Osteocyte (in vitro differentiated cells): ENCODE measurements at places on chromosomes 11 and 22. TPM values are rescaled to one million over a fixed set of nuclear protein-coding genes. Genes with fewer than 3 reads are reported as not detected.

DNA sequence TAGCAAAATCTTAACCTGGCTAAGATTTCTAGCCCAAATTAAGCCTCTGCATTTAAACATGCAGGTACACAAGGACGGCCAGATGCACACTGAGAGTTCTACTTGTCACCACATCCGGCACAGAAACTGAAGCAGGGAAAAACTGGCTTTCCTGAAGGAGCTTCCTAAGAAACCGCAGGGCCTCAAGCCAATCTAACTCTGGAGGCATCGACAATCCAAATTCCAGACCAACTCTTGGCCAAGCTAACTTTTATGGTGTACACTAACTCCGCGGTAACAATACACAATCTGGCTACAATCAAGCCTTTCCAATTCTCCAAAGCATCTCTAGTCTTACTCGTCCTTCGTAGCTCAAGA lies 1.2 kb downstream of the MSANTD2 start:
- H3K27me3 ChIP-seq = no peaks in the 10 kb centered on the region
- DNase-seq = no peak
- H3K27ac ChIP-seq = peak overlapping the region; percentile 87
- H3K36me3 ChIP-seq = no peaks in the 10 kb centered on the region
- H3K4me1 ChIP-seq = peaks cover 27% of the 10 kb centered on the region

DNA sequence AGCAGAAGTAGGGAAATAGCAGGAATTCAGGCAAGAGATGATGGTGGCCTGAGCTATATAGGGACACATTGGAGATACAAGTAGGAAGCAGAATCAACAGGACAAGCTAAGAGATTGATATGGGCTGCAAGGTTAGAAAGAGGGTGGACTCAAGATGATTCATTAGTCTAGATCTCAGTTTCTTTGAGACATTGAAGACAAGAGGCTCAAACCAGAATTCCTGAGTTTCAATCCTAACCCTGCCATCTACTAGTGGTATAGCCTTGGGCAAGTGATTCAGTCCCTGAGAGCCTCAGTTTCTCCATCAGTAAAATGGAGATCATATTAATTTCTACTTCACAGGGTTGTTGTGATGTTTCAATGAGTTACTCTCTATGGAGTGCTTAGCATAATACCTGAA lies 53.1 kb upstream of the NAV2 start:
- no peak overlapping the region for H3K4me3 ChIP-seq
- no peak overlapping the region for H3K27ac ChIP-seq
- peaks cover 7% of the 10 kb centered on the region for H3K4me1 ChIP-seq
- no peaks in the 10 kb centered on the region for H3K27me3 ChIP-seq
- no peaks in the 10 kb centered on the region for H3K36me3 ChIP-seq
- no peak for DNase-seq

- no peaks in the 10 kb centered on the region for H3K27me3 ChIP-seq
- H3K4me3 ChIP-seq = no peak overlapping the region
- no peak overlapping the region for H3K27ac ChIP-seq
- no peaks in the 10 kb centered on the region for H3K36me3 ChIP-seq
- H3K4me1 ChIP-seq = peaks cover 41% of the 10 kb centered on the region
- no peak for DNase-seq
These were observed 65.4 kb downstream of the TP53I11 start for GRCh38 chr11:44885065-44885810.

GRCh38 chr11:93842461-93842860 lies 8.0 kb downstream of the VSTM5 start:
- H3K27ac ChIP-seq = no peak overlapping the region
- H3K4me3 ChIP-seq = no peak overlapping the region
- no peaks in the 10 kb centered on the region for H3K4me1 ChIP-seq
- no peaks in the 10 kb centered on the region for H3K36me3 ChIP-seq
- no peaks in the 10 kb centered on the region for H3K27me3 ChIP-seq

DNA sequence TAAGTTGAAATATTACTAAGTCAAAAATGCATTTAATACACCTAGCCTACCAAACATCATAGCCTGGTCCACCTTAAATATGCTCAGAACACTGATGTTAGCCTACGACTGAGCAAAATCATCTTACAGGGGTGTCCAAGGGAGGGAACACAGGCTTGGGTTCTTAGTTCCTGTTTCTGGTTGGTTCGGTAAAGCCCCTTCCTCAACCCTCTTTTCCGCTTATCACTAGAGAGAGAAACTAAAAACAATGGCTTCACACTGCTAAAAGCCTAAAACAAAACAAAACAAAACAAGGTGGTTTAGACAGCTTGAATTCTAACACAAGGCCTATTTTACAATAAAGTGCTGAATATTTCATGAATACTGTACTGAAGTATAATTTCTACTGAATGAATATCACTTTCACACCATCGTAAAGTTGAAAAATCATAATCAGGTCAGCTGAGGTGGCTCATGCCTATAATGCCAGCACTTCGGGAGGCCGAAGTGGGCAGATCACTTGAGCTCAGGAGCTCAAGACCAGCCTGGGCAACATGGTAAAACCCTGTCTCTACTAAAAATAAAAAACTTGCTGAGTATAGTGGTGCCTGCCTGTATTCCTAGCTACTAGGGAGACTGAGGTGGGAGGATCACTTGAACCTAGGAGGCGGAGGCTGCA lies 118.0 kb downstream of the SIK3 start:
- H3K27me3 ChIP-seq = no peaks in the 10 kb centered on the region
- peaks cover 41% of the 10 kb centered on the region for H3K4me1 ChIP-seq
- peaks cover 2% of the 10 kb centered on the region for H3K36me3 ChIP-seq
- H3K27ac ChIP-seq = peak overlapping the region; percentile 11
- no peak for DNase-seq

GRCh38 chr11:123135863-123136446 lies 59.1 kb downstream of the CLMP start:
- H3K27me3 ChIP-seq = no peaks in the 10 kb centered on the region
- H3K36me3 ChIP-seq = no peaks in the 10 kb centered on the region
- H3K4me1 ChIP-seq = peaks cover 51% of the 10 kb centered on the region
- H3K4me3 ChIP-seq = no peak overlapping the region

DNA sequence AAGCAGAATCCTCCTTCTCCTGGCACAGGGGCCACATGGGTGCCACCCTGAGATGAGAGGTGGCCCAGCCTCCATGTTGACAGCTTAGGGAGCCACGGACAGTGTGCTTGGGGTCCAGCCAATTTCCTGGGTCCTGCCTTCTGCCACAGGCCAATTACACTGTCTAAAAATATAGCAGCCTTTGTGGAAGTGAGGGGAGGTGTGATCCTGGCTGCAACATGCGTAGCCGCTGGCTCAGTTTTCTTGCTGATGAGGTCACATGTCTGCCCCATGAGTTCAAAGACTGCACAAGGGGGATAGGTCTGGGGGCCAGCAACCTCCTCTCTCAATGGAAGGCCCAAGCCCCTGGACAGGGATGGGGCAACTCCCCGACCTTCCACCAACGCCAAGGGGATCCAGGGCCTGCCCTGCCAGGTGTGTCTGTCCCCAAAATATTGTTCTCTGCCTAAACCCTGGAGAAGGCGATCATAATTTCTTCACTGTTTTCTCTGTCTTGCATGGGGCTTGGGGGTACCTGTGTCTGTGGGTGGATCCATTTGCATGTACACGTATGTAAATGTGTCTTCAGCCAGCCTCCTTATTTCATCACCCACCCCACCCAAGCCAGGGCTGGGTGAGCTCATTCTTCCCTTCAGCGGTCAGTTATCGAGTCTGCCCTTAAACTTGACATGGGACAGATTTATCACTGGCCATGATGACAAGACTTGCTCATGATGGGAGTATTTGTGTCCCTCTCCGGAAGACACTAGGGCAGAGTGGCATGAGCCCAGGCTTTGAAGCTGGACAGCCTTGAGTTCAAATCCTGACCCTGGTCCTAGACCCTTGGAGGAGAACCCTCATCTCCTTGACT lies 59.4 kb downstream of the OTOG start:
- H3K36me3 ChIP-seq = no peaks in the 10 kb centered on the region
- no peak overlapping the region for H3K27ac ChIP-seq
- no peak overlapping the region for H3K4me3 ChIP-seq
- H3K27me3 ChIP-seq = no peaks in the 10 kb centered on the region
- no peak for DNase-seq
- H3K4me1 ChIP-seq = no peaks in the 10 kb centered on the region

DNA sequence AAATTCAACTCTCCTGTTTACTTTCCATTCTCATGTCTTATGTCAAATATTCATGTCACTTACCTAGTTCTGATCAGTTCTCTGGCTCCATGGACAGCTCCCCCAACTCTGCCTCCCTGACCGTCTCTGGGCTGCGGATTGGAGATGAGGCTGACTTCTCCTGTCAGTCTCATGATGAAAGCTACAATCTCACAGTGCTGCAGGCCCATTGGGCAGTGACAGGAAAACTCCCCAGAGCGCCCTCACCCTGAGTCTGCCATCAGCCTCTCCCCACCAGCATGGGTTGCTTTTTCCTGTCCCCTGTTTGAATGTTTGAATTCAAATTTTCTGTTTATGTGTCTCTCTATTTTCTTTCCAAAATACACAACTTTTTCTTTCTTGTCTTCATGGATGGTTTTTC lies 63.8 kb upstream of the TOP3B start:
- H3K27ac ChIP-seq = no peak overlapping the region
- H3K36me3 ChIP-seq = no peaks in the 10 kb centered on the region
- no peak for DNase-seq
- no peak overlapping the region for H3K4me3 ChIP-seq
- peaks cover 52% of the 10 kb centered on the region for H3K27me3 ChIP-seq

- no peak for DNase-seq
- H3K36me3 ChIP-seq = no peaks in the 10 kb centered on the region
- H3K27me3 ChIP-seq = peaks cover 21% of the 10 kb centered on the region
- no peak overlapping the region for H3K27ac ChIP-seq
- H3K4me1 ChIP-seq = peaks cover 4% of the 10 kb centered on the region
- no peak overlapping the region for H3K4me3 ChIP-seq
These were observed 2.2 kb downstream of the MLC1 start for GRCh38 chr22:50082961-50083461.

DNA sequence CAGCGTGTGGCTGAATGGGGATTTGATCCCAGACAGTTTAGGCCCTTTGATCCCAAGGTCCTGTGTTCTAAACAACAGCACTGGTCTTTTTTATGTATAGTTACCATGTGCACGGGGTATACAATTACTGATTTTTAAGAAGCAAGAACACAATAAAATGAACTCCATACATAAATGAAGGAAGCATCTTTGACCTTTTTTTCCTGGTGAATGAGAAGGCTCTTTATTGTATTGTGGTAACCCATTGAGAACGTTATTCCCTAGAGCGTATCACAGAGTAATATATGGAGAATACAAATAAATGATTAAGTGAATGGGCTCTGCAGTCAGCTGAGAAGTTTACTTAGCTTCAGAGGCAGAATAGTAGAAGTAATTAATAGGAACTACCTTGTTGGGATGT lies 563.6 kb downstream of the NTM start:
- DNase-seq = no peak
- H3K4me3 ChIP-seq = no peak overlapping the region
- H3K4me1 ChIP-seq = peaks cover 4% of the 10 kb centered on the region
- peaks cover 2% of the 10 kb centered on the region for H3K36me3 ChIP-seq

- no peak for DNase-seq
- no peaks in the 10 kb centered on the region for H3K27me3 ChIP-seq
- peaks cover 36% of the 10 kb centered on the region for H3K4me1 ChIP-seq
- H3K4me3 ChIP-seq = no peak overlapping the region
These were observed 122.5 kb downstream of the WNT11 start for GRCh38 chr11:76083563-76084451.

DNA sequence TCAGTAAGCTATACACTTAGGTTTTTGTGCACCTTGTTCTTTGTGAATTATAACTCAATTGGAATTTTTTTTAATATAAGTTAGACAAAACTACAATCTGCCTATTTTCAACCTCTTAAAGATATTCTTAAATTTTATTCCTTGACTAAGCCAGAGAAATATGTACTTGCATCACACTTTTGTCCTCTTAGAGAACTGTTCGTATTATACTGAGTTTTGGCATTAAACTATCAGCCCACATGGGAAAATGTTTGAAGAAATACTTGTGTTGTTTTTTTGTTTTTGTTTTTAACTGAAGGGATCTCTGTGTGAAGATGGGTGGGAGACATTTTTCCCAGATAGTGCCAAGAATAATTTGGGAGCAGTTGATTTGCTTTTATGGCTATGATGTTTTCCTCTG lies 25.3 kb downstream of the CEP295 start:
- no peak overlapping the region for H3K4me3 ChIP-seq
- no peaks in the 10 kb centered on the region for H3K27me3 ChIP-seq
- peak overlapping the region; percentile 78 for H3K27ac ChIP-seq
- peaks cover 59% of the 10 kb centered on the region for H3K36me3 ChIP-seq
- no peak for DNase-seq
- H3K4me1 ChIP-seq = peaks cover 10% of the 10 kb centered on the region

DNA sequence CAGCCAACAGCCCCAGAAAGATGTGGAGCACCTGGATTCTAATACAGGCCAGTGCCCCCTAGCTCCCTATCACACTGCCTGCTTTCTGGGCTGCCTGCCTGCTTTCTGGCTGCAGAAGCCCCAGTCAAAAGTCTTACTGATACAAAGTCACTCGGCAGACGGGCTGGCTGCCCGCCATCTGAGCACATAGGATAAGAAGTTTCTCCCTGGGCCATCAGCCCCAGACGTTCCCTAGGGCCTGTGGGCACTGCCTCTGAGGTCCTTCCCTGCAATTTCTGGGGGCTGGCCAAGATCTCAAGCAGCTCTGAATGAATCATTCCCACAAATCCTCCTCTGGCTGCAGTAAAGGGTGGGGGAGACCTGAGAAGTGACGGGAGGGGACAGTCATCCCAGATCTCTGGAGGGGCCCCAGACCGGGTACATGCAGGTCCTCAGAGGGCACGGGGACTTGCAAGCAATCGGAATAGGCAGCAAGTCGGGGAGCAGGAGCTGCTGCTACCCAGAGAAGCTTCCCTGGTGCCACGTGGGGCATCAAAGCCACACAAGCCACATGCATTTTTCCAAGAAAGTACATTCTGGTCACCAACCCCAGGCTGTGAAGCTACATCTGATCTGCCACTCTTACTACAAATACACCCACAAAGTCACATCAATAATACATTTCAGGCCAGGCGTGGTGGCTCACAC lies 4.7 kb downstream of the TPST2 start:
- H3K4me3 ChIP-seq = peak overlapping the region; percentile 23
- H3K27me3 ChIP-seq = no peaks in the 10 kb centered on the region
- peaks cover 38% of the 10 kb centered on the region for H3K4me1 ChIP-seq
- H3K27ac ChIP-seq = peak overlapping the region; percentile 65
- no peaks in the 10 kb centered on the region for H3K36me3 ChIP-seq
- DNase-seq = no peak

- H3K27me3 ChIP-seq = no peaks in the 10 kb centered on the region
- no peaks in the 10 kb centered on the region for H3K36me3 ChIP-seq
- DNase-seq = no peak
These were observed 182.6 kb downstream of the LARGE1 start for GRCh38 chr22:33737662-33738061.

GRCh38 chr22:41524809-41525449 lies 19.3 kb downstream of the POLR3H start:
- peaks cover 7% of the 10 kb centered on the region for H3K4me1 ChIP-seq
- peaks cover 19% of the 10 kb centered on the region for H3K36me3 ChIP-seq
- no peak overlapping the region for H3K4me3 ChIP-seq

GRCh38 chr11:15828215-15828853 lies 528.0 kb downstream of the SOX6 start:
- DNase-seq = no peak
- peaks cover 28% of the 10 kb centered on the region for H3K4me1 ChIP-seq
- H3K36me3 ChIP-seq = no peaks in the 10 kb centered on the region
- no peak overlapping the region for H3K4me3 ChIP-seq
- H3K27ac ChIP-seq = no peak overlapping the region
- no peaks in the 10 kb centered on the region for H3K27me3 ChIP-seq

MUC6 gene
- not detected in 2 replicates for total RNA-seq

E2F8 gene
- 1.7 and 2.1 TPM in 2 replicates for total RNA-seq

ENTHD1 gene
- total RNA-seq = not detected in 2 replicates

C22orf42 gene
- not detected in 2 replicates for total RNA-seq

SDF2L1 gene
- 20.7 and 23.2 TPM in 2 replicates for total RNA-seq

LRRC4C gene
- total RNA-seq = 0.16 TPM in 2 replicates

AMOTL1 gene
- 66.6 and 71.7 TPM in 2 replicates for total RNA-seq
